AG08396 (cell line): ENCODE measurements at places on chromosomes 5 and 9.

- DNase-seq: no peak
Observed at GRCh38 chr5:152083231-152083630, 158.6 kb upstream of the GLRA1 start.

GRCh38 chr5:125326150-125326510 lies 579.7 kb upstream of the ZNF608 start:
- DNase-seq: peak; percentile 33

GRCh38 chr5:153584960-153585359 lies 94.5 kb downstream of the GRIA1 start:
- DNase-seq: no peak

- DNase-seq: no peak
Observed at GRCh38 chr5:146732962-146733361, 145.6 kb downstream of the PPP2R2B start.

DNA sequence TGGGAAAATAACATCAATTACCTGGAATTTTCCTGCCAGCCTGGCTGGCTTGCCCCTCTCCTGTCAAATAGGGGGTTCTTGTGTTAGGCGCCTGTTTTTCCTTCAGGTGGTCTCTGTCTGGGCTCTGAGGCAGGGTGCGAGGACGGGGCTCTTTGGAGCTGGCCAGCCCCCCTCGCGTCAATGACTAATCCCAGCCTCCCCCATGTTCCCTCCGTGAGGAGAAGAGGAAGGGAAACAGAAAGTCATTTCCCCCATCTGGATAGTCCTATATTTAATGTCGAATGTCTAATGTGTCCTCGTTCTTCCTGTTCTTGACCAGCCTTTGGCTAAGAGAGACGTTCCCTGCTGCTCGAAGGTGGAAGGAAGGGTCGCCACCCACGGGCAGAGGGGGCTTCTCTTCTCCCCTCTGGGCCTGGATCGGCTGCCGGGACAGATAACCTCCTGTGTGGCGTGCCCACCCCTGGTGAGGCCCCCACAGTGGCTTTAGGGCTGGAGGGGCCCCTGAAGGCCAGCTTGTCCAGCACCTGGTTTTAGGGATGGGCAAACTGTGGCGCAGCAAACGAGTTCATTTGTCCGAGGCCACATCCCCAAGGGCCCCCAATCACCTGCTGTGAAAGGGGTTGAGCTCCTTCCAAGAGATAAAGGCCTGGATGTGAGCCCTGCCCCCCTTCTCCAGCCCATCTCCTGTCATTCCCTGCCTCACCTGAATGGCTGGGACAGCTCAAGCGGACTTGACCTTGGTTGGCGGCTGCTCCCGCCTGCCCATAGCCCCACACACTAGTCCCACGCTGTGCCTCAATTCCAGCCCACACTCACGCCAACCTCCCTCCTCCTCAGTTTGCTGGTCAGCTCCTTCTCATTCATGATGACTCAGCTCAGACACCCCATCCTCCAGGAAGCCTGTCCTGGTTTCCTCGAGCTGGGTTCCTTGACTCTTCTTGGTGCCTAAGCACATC lies 35.9 kb upstream of the UNC5A start:
- DNase-seq: no peak

DNA sequence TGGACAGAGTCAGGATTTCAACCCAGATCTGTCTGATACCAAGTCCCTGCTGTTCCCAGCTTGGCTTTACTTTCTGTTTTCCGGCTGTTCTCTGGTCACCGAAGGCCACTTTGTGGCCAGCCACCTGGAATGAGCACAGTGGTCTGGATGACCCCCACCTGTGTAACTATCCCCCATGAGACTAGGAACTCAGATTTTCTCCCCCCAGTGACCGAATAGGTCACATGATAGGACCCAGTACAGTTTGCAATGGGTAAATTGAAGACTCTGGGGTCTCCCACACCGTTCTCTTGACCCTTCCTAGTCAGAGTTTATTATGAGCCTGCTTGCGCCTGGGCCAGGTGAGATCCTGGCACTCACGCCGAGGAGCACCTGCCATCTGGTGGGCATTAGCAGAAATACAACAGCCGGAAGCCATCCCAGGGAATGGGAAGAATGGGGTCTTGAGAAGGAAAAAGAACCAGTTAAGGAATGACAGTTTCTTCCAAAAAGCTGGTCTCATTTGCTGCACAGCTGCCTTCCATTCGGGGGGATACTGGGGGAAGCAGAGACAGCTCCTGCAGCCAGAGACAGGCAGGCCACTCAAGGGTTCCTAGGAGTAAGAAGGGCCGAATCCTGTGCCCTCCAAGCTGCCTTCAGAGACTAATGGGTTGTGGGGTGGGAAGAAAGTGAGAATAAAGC lies 7.1 kb downstream of the PHYHD1 start:
- peak; percentile 65 for DNase-seq

- no peak for DNase-seq
Observed at GRCh38 chr9:87464110-87464991, 33.3 kb upstream of the DAPK1 start.

- no peak for DNase-seq
Observed at GRCh38 chr9:124179196-124180071, 78.3 kb upstream of the NEK6 start.

DNA sequence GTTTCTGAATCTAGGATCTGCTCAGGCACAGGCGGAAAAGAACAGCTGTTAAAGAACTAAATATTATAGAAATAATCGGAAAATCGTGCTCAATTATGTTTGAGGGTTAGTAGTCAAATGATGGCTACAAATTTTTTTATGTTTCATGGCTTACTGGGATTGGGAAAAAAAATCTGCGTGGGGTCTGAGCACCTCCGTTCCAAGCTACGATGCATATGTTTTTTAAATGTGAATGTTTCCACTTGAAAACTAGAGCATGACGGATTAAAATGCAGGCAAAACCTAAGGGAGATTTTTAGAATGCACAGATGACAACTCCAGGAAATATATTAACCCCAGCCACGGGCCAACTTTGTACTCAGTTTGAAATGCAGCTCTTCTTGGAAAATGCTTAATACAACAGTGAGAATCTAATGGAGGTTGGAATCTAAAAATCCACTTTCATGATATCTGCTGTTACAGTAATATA lies 5.3 kb downstream of the OTP start:
- DNase-seq: no peak

GRCh38 chr5:172659909-172660628 lies 19.0 kb downstream of the NEURL1B start:
- peak; percentile 90 for DNase-seq

GRCh38 chr5:179802950-179803562 lies 3.6 kb downstream of the MGAT4B start:
- no peak for DNase-seq

DNA sequence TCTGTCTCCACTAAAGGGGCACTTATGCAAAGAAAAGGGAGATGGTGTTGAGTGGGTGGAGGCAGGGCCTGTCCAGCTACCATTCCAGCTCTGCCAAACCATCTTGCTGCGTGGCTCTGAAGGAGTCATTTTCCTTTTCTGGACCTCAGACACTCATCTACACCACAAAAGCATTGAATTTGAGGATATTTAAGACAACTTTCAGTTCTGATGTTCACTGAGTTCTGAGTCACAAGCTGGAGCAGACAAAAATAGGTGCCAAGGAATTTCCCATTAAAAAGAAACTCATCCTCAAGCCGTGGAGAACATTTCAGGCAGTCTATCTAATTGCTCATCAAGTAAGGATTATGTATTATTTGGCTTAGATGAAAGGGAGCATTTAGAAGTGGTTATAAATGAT lies 195.0 kb upstream of the TBC1D2 start:
- DNase-seq: no peak

GRCh38 chr5:110087829-110088228 lies 398.1 kb downstream of the MAN2A1 start:
- no peak for DNase-seq

GRCh38 chr9:15370466-15371447 lies 51.9 kb upstream of the SNAPC3 start:
- DNase-seq: no peak

DNA sequence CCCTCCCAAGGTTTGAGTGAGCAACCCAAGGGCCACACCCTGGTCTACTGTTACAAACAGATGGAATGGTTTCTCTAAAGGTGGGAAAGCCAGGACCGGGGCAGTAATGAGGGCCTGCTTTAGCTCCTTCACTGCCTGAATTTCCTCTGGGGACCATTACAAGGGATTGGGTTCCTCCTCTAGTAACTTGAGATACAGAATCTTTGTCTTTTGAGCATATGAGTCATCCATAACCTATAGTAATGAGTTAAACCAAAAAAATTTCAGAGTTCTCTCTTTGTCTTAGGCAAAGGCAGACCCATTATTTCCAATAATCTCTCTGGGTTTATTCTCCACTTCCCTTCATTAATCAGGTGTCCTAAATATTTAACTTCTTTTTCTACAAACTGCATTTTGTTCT lies 618.8 kb downstream of the HINT1 start:
- DNase-seq: no peak

GRCh38 chr9:135796784-135797485 lies 95.0 kb downstream of the KCNT1 start:
- DNase-seq: no peak

DNA sequence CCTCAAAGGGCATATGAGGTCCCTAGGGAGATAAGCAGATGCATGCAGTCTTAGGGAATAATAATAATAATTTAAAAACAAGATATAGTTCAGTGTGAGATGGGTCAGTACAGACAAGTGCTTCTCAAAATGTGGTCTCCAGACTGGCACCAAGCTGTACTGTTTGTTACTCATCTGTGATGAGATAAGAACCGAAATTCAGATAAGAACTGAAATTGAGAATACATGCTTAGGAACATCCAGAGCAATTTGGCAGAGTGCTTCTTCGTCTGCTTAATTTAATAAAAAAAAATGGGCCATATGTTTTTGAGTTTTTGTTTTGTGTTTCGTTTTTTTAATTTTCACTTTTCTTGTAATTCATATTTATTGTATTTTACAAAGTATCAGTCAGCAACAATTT lies 86.5 kb upstream of the SGCD start:
- DNase-seq: no peak

GRCh38 chr9:71549023-71549422 lies 219.3 kb downstream of the CEMIP2 start:
- DNase-seq: no peak

DNA sequence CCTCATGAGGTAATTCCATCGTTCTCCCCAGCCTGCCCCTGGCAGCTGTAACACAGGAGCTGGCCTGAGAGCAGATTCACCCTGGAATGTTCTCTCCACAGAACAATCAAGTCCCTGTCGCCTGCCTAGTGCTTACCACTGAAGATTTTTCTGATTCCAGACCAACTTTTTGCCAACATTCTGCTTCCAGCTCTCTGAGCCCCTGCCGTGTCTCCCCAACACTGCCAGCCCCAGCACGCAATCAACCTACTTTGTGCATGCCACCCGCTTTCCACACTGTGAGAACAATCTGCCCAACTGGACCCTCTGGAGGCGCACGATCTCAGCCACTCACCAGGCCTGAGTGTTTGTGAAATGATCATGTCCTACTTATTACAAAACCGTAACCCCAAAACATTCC lies 62.6 kb downstream of the PSMB7 start:
- no peak for DNase-seq

GRCh38 chr5:17149786-17150185 lies 67.6 kb upstream of the BASP1 start:
- no peak for DNase-seq

DNA sequence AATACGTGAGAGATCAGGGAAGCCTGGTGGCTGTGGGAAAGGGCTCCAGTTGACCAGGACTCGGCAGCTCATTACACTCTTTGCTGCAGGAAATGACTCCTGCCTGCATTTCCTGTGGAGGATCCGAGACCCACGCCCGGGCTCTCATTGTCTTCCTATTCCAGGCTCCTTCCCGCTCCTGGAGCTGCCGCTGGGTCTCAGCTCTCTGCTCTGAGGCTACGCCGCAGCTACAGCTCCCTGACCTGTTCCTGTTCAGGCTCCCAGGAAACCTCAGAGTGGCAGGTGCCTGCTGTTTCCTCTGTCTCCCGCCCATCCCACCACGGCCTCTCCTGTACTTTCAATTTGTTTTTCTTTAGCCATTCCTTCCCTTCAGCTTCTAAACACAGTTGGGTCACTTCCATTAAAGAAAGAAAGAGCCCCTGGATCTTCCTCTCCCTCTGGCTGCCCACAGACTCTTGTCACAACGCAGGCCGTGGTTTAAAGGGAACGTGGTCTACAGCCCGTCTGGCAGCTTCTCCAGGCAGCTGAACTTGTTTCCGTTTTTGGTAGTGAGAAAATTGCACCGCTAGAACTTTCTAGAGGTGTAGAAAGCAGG lies 71.5 kb downstream of the IL6ST start:
- DNase-seq: no peak

DNA sequence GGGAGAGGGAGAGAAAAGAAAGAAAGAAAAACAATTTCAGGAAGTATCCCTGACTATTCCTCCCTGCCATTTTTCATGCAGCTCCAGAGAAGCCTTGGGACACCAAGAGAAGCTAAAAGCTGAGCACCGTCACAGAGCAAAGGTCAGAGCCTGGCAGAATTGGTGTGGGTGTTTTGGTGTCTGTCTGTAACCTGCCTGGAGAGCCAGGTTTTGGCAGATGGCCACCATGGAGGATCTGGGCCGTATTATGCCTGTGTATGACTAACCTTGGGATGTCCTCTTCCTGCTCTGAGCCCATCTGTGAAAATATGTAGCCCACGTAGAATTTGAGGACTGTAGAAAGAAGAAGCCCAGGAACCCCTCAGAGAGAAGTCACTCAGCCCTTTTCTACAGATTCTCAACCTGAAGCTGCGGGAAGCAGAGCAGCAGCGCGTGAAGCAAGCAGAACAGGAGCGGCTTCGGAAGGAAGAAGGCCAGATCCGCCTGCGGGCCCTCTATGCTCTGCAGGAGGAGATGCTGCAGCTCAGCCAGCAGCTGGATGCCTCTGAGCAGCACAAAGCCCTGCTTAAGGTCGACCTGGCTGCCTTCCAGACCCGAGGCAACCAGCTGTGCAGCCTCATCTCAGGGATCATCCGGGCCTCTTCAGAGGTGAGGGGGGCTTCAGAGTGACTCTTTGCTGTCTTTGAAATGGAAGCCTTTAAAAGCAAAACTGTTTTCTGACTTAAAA lies 18.8 kb downstream of the GLE1 start:
- DNase-seq: peak; percentile 43

DNA sequence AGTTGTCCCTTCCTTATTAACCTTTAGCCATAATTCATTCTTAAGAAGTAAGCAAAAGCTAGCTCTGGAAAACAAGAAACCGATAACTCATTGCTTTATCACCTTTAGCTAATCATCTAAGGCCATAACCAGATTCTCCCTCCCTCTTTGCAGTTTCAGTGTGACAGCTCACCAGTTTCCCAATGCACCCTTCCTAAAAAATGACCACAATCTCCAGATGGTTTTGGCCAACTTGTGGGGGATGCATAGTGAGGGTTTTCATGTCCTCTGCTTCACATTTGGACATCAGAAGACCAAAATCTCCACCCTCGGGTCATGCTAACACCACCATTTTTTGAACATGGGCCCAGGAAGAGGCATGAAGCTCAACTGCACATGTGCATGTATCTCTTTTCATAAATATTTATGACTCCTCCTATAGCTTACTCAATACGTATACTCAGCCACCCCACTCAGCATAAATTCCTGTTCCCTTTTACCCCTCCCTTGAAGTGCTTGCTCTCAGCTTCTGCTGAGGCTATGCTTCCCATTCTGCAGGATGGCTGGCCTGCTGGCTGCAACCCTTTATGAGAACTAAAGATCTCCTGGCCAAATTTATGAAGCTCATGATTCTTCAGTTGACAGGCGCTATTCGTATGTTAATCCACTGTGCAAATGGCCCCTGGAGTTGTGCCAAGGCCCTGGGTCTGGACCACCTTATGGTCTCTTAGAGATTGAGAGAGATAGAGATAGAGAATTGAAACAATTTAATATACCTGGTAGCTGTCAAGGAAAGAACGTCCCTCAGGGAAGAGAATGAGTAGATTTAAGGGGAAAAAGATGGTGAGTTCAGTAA lies 14.8 kb downstream of the PPP3R2 start:
- no peak for DNase-seq

GRCh38 chr5:7869474-7870136 lies 657 bp downstream of the MTRR start:
- peak; percentile 53 for DNase-seq

GRCh38 chr9:134268747-134269146 lies 57.5 kb upstream of the RXRA start:
- no peak for DNase-seq
